ENCODE measurements at places on chromosomes 4 and X. TPM values are rescaled to one million over a fixed set of nuclear protein-coding genes. Genes with fewer than 3 reads are reported as not detected.

The PPEF1 gene
- not detected for total RNA-seq

The EVC gene
- total RNA-seq: 25.6 TPM

The SMARCA1 gene
- total RNA-seq: 43.0 TPM

The NAP1L2 gene
- 1.4 TPM for total RNA-seq

The GTPBP6 gene
- total RNA-seq: 41.9 TPM

Measured in upper lobe of left lung (tissue), 6 donors.